ENCODE measurements at places on chromosomes 13 and 19.

DNA sequence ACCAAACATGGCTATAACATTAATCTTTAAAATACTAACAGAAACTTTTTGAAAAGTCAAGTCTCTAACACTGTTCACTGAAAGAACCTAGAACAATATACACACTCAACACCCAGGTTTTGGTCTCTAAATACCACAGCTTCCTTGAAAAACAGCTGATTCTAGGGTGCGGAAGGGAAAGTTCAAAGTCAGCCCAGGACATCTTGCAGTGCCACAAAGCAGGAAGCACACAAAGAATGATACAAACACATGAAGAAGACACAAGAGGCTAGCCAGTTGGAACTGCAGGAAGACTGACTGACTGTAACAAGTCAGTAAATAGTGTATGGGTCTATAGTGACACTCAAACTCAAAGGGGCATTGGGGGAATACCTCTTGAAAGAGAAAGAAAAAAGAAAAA lies 4.6 kb downstream of the DEDD2 start:
- no peak for DNase-seq

- DNase-seq = no peak
Measured at GRCh38 chr13:98986226-98986846, 8.5 kb upstream of the DOCK9 start.

GRCh38 chr19:51422053-51422448 lies 4.6 kb upstream of the SIGLEC10 start:
- peak; percentile 63 for DNase-seq

GRCh38 chr13:21243045-21243897 lies 66.8 kb downstream of the MRPL57 start:
- DNase-seq = no peak

GRCh38 chr13:111347438-111347837 lies 27.0 kb downstream of the TEX29 start:
- no peak for DNase-seq

DNA sequence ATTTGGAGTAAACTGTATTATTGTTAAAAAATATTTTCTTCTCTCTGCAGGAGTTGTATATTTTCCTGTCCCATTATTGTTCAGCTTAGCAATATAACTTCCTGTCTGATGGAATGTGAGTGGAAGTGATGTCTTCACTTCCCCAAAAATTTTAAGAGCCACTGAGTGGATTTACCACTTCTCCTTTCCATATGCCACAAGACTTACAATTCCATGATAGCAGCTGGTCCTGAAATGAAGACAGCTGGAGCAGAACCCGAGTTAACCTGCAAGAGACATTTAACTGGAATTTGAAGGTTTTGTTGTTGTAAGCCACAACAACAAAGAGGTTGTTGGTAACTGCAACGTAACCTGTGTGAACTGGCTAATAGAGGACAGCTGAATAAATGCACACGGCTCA lies 23.4 kb upstream of the TBC1D4 start:
- DNase-seq = no peak

GRCh38 chr13:109131698-109132257 lies 502.4 kb downstream of the MYO16 start:
- DNase-seq = no peak

DNA sequence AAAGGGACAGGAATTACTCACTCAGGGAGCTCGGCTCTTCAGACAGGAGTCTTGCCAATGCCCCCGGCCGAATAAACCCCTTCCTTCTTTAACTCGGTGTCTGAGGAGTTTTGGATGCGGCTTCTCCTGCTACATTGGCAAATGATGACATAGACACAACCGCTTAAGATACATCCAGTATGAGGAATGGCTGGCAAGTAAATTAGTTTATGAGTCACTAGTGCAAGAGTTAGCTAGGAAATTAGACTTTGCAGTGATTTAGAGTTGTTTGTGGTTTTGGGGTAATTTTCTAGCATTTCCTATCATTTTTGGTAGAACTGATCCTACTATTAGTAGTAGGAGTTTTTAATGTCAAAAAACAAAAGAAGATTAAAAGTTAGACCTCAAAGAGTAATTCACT lies 166.2 kb downstream of the SLITRK1 start:
- no peak for DNase-seq

- no peak for DNase-seq
Measured at GRCh38 chr13:23460921-23461320, 27.4 kb upstream of the SACS start.

DNA sequence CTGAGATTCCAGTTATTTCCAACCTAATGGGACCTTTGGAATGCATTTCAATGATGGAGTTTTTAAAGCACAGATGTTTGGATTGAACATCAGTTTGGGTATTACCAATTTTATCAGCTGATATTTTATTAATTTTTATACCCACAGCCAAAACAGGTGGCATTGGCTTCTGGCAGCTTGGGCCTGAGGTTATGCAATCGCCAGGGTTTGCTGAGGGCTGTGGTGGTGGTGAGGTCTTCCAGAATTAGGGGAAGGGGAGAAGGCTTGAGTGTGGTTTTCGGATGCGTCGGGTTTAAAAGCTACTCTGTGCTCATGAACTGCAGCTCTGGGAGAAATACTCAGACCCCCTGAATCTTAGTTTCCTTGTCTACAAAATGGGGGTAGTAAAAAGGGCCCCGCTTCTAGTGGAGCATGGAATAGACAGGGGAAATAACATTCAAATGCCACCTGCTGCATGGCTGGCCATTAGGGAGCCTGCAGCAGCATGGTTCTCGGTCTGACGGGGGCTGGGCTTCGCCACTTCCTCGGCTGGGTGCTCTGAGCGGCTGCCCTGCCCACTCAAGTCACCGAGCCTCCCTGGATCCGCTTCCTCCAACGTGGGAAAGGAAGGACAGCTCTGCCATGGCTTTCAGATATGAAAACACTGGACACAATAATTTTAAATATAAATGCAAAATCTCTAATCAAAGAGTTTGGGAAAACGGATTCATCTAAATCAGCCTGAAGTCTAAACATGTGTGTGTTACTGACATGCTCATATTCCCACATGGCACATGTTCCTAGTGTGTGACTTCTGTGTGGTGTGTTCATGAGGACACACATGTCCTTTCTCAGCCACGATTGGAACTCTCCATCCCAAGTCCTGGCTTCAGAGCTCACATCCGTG lies 35.2 kb downstream of the ADPRHL1 start:
- no peak for DNase-seq

GRCh38 chr13:41851351-41851750 lies 109.6 kb downstream of the VWA8 start:
- no peak for DNase-seq

GRCh38 chr19:23160766-23161165 lies 43.9 kb downstream of the ZNF730 start:
- DNase-seq = no peak

DNA sequence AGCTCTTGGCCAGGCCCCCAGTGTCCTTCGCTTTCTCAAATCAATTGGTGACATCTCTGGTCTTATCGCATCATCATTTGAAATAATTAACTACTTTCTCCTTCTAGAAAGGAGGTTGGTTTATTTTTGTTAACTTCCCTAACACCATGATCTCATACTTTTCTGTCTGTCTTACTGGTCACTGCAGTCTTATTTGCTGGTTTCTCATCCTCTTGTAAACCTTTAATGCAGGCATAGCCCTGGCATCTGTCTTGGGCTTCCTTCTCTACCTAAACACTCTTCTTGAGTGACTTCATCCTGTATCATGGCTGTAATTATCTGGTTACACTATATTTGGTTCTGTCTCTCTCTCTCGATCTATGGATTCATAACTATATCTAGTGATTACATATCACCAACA lies 152.8 kb downstream of the CYSLTR2 start:
- no peak for DNase-seq

- DNase-seq = no peak
Measured at GRCh38 chr13:110218581-110219201, 88.3 kb downstream of the COL4A1 start.

GRCh38 chr13:46668302-46668720 lies 115.3 kb downstream of the LRCH1 start:
- DNase-seq = no peak

GRCh38 chr13:108780706-108781105 lies 151.3 kb downstream of the MYO16 start:
- no peak for DNase-seq

GRCh38 chr13:109389456-109389855 lies 396.9 kb downstream of the IRS2 start:
- no peak for DNase-seq

DNA sequence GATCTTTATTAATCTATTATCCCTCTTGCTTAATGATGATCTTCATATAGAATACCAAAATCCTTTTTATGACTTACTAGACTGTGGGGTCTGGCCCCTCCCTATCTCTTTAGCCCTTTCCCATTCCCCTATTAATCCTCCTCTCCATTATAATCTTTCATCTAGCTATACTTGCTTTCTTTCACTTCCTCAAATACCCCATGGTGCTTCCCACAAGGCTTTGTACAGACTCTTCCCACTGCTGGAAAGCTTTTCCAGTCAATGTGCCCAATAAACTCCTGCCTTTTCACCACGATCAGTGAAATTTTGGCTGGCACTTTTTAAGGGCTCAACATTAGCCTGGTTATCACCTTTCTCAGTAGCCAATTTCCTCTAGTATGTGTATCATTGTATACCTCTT lies 3.2 kb upstream of the EBPL start:
- no peak for DNase-seq

- no peak for DNase-seq
Measured at GRCh38 chr13:48448959-48449614, 36.2 kb upstream of the LPAR6 start.

DNA sequence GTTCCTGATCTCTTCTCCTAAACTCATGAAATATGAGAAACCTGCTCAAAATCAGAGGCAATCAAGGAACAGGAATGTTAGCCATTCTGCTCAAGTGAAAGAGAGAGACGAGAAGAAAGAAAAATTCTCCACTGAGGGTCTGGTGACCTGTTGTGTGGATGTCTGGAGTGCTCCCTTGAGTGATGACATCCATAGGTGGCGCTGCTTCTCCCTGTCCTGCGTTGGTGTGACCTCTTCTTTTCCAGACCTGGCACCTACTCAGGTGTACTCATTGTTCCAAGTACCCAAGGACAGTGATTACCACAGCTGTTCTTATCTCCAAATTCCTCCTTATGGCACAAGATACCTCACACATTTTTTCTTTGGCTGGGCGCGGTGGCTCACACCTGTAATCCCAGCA lies 4.0 kb downstream of the ZNF223 start:
- no peak for DNase-seq

- DNase-seq = no peak
Measured at GRCh38 chr13:48448285-48448958, 35.5 kb upstream of the LPAR6 start.

DNA sequence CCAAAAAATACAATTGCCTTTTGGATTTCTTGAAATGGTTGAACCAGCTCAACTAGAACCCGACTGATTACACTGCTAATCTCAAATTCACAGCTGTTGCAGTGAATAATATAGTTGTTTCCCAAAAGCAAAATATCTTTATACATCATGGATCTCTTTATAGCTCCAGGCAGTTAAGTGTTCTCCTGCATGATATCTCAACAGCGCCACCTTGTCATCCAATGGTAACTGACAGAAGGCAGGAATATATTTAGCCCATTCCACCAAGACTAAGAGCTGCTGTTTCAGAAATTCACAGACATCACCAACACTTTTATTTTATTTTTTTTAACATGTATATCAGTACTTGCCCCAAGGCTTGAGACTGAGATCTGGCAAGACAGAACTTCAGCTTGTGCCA lies 1141.0 kb upstream of the PRR20A start:
- DNase-seq = no peak

DNA sequence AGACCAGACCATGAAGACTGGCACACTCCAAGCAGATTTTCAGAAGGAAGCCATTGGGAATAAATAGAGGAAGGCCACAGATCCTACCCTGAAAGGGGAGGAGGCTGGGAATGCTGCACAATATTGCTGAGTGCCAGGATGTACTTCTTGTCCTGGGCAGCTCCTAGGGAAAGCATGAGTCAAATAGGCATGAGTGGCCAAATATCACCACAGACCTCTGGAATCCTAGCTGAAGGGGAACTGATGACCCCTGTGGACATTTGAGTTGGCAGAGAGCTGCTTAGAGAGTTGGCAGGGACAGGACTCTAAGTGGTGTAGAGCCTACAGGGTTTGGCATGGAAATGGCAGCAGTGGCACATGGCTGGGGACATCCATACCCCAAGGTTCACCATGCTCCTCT lies 234.3 kb upstream of the TRPC4 start:
- DNase-seq = no peak

GRCh38 chr19:41386442-41386841 lies 10.1 kb downstream of the TMEM91 start:
- no peak for DNase-seq

DNA sequence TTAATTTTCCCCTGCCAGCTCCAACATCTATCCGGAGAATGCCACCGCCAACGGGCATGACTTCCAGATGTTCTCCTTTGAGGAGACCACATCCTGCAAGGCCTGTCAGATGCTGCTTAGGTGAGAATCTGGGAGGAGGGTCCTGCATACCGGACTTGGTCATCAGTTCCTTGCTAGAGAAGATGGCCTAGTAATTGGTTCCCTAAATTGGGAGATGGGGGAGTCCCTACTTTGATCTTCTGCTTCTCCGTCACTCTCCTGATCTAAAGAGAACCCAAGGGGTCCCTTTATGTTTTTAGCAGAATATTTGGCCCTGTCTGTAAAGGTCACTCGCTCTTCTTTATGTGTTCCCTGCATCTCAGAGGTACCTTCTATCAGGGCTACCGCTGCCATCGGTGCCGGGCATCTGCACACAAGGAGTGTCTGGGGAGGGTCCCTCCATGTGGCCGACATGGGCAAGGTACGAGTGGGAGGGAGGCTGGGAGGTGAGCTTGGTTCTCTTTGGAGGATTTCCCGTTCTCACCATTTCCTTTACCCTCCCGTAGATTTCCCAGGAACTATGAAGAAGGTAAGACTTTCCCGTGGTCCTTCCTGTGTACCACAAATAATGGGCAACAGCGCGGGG lies 54.1 kb upstream of the ADGRE1 start:
- no peak for DNase-seq

GRCh38 chr19:23393121-23393520 lies 2.1 kb downstream of the ZNF91 start:
- no peak for DNase-seq

DNA sequence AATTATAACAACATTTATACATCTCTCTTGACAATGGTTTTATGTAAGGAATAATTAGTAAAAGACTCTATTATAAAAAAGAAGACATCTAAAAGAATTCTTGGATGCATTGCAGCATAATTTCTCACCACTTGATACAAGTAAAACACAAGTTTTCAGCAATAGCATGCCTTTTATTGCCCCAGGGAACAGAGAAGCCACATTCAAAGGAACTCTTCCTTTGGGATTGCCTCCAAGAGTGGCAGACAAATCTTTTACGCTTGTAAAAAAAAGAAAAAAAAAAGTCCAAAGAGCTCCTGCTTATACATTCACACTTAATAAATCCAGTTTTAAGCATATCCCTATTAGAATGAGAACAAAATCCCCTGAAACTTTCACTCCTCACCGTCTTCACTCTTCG lies 2357.8 kb upstream of the PCDH20 start:
- no peak for DNase-seq
